Stimulated activated CD8-positive, alpha-beta memory T cell treated with anti-CD3 and anti-CD28 coated beads, Interleukin-4, amount 100 ng/mL, for 4 hours (primary cell): ENCODE measurements at places on chromosomes 4 and X.

GRCh38 chr4:72786401-72786990 lies 217.5 kb upstream of the ADAMTS3 start:
- DNase-seq, result no peak

- DNase-seq, result no peak
Measured at GRCh38 chrX:74446876-74447275, 25.6 kb downstream of the SLC16A2 start.

GRCh38 chr4:76459291-76459723 lies 24.3 kb downstream of the SHROOM3 start:
- no peak for DNase-seq

DNA sequence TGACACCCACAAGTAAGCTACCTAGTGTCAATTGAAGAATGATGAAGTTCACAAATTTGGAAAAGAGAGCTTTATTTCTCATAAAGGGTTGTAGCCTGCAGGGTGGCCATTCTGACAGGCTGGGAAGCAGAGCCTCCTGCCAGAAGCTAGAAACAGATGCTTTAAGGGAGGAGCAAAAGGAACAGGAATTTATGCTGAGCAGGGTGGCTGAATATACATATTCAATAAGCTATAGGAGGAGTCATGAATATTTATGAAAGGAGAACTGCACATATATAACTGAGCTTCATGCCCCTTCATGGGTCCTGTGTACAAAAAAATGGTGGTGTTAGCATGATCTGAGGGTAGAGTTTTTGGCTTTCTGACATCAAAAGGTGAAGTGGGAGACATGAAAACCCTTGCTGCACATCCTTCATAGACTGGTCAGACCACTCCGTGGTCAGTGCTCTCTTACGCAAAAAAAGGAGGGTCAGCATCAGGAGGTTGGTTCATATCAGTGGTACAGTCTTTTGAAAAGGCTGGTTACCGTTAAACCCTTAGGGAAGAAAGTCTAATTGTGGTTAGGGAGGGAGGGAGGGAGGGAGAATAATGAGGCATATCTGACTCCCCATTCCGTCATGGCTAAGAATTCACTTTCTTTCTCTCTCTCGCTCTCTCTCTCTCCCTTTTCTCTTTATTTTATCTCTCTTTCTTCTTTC lies 121.4 kb downstream of the LUZP4 start:
- no peak for DNase-seq

DNA sequence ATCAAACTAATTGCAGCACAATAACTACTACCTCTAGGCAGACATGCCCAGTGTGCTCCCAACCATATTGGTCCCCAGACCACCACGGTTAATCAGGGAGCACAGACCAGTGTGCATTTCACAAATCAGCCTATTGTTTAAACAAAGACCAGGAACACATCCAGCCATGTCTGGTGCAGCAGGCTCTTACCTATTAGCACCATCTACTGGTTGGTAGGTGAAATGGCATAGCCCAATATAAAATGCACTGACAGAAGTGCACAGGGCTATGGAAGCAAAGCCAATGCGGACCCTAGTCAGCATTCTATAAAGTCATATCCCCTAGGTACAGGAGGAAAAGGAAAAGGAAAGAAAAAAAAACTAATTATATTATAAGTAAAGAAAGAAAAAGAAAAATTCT lies 15.5 kb upstream of the CYLC1 start:
- DNase-seq, result no peak

- DNase-seq, result no peak
Measured at GRCh38 chr4:84384801-84385200, 114.3 kb downstream of the NKX6-1 start.

DNA sequence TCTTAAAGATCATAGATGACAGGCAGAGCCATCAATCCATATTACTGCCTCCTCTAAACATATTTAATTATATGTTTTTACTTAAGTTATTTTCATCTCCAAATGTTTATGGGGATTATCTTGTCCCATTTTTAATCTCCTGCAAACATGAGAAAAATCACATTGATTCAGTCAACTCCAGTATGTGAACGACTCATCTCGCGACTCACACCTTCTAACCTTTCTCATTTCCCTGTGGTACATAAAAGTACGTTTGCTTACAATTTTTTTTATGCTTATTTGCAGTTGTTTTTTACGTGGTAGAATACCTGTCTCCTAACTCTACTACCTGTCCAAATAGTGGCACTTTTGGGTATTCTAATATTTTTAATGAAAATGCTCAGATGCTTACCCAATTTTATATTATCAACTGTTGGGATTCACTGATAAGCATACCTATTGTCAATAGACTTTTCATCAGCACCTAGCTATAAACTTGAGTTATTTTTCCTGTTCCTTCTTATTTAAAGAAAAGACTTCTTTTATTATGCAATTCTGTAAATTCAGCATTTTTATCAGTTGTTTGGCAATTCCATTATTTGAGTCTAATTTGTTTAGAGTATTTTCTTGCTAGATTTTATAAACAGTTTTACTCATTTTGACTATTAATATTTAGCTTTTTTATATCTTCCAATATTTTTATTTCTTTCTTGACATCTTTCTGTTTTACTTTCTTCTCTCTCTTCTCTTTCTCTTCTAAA lies 276.6 kb downstream of the ANK2 start:
- no peak for DNase-seq

DNA sequence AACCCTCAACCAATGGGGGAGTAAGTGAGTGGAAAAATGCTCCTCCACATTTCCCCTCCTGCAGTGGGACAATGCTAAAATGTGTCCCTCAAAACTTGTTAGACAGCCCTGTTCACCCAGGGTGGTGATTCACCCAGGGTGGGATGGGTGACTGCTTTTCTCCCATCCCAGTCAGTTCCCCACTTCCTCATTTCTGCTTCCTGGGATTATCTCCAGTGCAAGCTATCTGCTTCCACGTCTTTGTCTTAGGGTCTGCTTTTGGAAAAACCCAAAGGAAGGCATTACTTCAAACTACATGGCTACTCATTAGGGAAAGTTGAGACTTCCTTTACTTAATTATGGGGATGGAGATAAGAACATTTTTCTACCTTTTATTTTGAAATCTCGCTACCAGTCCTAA lies 45.5 kb downstream of the ETNPPL start:
- DNase-seq, result no peak

DNA sequence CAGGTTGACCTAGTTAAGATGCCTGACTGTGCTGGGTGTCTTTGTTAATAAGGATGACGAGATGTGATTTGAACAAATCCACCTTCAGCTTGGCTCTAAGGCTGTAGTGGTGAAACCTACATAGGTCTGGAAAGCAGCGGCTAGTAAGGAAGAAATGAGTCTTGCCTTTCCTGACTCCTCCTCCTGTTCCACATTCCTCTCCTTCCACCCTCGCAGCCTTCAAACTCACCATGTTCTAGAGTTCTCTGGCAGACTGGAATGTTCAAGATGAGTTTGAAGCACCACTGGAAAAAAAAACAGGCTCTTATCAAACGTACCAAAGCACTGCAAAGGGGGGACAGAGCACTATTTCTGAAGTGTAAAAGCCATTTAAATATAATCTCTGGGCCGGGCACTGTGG lies 395.4 kb downstream of the BMPR1B start:
- DNase-seq, result no peak

GRCh38 chr4:23878912-23879732 lies 10.7 kb downstream of the PPARGC1A start:
- DNase-seq, result no peak

DNA sequence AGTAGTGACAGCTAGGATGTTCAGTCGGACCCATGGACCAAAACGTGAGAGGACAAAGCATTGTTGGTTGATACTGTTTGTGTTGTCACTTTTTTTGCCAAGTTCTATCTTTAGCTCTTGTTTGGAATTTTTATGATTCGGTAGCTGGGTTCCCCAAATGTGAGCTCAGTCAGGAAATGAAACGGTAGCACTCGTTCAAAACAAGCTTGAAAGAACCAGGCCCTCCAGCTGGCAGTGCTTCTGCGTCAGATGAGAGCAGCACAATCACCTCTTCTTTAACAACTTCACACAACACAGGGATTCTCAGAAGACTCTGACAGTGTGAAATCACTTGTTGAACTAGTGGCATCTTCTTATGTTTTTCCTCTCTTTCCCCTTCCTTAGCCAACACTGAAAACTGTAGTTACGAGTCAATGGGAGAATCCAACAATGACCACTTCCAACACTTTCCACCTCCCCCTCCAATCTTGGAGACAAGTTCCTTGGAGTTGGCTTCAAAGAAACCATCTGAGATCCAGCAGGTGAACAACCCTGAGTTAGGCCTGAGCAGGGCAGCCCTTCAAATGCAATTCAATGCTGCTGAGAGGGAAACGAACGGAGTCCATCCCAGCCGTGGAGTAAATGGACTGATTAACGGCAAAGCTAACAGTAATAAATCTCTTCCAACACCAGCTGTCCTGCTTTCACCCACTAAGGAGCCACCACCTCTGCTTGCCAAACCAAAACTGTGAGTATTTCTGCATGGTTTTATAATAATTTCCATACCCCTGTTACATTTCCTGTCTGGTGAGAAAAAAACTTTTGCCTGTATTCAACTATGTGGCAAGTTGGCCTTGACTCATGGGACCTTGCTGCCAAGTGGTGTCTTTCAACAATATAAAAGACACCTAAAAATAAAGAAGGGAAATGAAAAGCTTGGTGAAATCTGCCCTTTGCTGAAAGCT lies 214.6 kb downstream of the PALLD start:
- DNase-seq, result no peak
